Activated T-cell treated with anti-CD3 and anti-CD28 coated beads, Interleukin-2, amount 50 U/mL, for 4 hours (primary cell): ENCODE measurements at places on chromosomes 1 and 21. TPM values are rescaled to one million over a fixed set of nuclear protein-coding genes. Genes with fewer than 3 reads are reported as not detected.

ALX3 gene
- not detected for total RNA-seq

SLC45A1 gene
- 0.38 TPM for total RNA-seq

FMN2 gene
- total RNA-seq, result not detected

C1QC gene
- total RNA-seq, result 0.38 TPM

PGBD5 gene
- total RNA-seq, result 0.10 TPM

SPRR1A gene
- total RNA-seq, result not detected

TMEM200B gene
- 0.61 TPM for total RNA-seq

ETNK2 gene
- 0.79 TPM for total RNA-seq

NUP210L gene
- 0.08 TPM for total RNA-seq

GRHL3 gene
- not detected for total RNA-seq

DNA sequence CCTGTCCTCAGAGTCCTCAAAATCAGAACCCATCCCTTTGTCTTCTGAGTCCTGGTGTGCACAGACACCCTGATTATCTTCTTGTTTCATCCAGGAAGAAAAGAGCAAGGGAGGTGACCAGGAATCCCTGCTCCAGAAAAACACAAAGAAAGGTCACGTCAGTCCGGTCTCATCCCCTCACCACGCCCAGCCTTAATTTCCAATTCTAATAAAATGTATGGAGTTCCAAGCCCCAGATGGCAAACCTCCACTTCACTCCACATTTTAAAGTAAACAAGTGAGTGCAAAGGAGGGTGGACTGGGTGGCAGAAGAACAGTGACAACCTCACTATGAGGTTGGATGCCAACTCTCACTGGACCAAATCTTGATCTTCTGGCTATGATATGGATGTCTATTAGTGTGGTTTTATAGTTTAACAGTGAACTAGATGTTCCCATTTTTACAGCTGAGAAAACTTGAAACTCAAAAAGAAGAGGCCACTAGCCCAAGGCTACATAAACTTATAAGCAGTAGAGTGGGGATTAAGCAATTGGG lies 22.0 kb downstream of the ZNF697 start:
- DNase-seq, result no peak

- DNase-seq, result no peak
Measured at GRCh38 chr1:62439652-62440371, 3.0 kb downstream of the USP1 start.

DNA sequence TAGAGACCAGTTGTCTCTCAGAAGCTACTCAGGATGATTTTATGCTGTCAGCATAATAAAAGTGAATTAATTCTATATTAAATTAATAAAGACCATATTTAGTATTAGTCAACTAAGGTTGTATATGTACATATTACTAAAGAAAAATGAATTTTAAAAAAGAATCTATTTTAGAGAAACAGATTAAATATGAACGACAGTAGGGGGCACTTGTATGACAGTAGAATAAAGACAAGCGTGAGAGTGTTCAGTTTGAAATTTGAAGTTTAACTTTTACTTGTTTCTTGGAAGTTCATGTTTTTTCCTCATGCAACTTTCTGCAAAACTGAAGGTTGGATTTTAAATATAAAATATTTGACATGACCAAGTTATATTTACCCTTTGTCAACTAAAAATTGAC lies 67.9 kb upstream of the MACF1 start:
- no peak for DNase-seq

DNA sequence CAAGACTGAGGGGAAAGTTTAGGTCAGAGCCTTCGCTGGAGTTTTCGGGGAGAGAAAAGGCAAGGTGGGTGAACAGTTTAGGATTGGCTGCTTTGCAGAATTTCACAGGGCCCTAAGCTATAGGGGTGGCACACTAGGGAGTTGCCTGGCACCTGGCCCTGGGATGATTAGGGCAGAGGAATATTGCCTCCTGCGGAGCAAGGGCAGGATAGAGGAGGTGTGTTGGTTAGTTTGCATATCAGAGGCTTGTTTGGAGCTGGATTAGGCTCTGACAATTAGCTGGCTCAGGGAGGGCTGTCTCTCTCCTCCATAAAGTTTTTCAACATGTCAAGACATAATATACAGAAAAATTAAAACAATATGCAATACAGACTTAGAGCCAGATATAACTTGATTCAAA lies 436.4 kb downstream of the DISC1 start:
- DNase-seq, result no peak

DNA sequence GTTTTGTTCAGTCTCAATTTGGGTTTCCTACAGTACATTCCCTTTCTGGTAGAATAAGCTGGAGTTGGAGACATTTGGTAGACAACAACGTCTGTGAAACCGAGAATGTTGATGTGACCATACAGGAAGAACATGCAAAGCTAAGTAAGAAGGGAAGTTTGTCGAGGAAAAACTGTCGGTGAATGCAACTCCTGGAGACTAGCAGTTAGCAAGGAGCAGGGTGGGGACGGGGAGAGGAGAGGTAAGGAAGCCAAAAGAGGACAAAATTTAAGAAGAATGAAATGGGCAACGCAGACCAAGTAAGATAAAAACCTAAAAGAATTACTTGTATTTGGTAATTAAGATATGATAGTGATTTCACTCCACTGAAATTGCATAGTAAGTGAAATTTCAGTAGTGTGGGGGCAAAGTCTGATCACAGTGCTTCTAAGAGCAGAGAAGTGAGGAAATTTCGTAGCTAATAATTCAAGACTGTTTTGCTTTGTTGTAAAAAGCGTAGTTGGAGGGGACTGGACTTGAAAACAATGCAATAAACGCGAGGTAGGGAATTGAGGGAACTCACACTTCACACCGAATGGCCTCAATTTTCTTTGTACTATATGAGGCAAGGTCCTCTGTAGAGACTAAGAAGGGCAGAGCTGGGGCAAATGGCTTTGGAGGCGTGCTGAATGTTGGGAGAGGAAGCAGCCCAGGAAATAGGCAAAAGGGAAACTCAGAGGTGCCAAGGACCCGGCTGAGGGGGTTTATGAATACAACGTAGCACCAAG lies 787 bp upstream of the GIPC2 start:
- no peak for DNase-seq

DNA sequence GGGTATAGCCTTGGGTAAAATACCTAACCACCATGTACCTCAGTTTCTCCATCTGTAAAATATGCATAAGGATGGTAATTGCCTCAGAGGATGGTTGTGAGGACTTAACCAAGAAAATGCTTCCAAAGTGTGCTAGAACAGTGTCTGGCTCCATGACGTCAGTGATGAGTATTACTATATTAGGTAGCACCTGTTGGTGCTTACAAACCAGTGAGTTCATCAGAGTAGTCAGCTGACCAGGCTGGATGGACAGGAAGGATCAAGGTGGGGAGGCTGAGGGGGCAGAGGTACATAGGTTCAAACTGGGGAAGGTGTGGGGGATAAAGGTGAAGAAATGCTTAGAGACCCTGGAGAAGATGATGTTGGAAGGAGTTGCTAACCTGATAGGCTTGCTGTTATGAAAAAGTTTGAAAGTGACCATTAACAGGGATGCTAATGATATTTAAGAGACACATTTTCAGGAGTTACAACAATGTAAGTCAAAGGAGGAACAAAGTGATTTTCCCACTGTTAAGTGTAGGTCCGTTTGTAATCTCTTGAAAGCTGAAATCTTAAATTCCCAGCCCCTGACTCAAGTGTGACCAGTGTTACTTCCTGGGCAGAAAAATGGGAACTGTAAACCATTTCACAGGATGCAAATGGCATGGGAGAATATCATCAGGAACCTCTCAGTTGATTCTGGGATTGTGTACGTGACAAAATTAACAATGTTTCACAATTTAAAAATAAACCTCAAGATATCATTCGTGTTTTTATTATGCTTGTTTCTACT lies 4.4 kb downstream of the NTPCR start:
- no peak for DNase-seq

GRCh38 chr1:94936861-94937620 lies 10.1 kb upstream of the CNN3 start:
- DNase-seq, result no peak

DNA sequence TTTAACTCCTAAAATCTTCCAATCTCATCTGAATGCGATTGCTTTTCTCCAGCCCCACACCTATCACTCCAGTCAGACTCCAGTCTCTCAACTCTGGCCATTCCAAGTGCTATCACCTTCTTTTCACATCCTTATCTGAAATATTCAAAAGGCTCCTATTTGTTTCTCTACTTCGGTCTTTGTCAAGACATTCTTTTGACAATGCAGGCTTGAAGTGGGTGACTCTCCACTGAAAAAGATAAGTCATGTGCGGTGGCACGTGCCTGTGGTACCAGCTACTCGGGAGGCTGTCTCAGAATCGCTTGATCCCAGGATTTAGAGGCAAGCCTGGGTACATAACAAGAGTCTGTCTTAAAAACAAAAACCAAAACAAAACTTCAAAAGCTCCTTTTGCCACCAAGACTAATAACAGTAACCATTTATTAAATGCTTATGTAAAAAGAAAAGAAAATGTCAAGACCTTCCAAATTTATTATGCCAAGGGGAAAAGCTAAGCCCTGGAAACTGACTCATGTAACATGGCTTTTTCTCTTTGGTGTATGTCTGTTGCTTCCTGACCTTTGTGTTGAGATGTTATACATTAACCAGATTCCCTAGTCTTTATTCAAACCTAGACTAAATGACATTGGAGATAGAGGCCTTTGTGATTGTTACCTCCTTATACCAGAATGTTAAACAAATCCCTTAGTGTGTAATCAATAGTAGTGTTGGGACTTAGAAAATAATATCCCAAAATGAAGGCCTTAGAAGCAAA lies 3.6 kb downstream of the ALG14 start:
- DNase-seq, result no peak

DNA sequence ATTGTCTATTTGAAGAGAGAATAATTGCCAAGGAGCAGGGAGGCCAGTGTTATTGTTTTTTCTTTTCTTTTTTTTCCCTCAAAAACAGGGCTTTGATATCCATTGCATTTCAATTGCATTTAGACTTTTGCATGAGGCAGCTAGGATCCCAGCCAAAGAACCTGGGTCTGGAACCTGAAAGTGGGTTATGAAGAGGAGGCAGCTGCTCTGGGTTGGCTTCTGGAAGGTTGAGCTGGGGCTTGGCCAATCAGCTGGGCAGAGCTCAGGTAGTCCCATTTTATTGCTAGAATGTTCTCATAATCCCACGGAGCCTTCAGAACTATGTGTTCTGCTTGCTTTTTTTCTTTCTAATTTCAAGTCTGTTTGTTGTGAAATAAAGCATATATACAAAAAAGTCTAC lies 218.9 kb downstream of the CAMTA1 start:
- DNase-seq, result no peak

DNA sequence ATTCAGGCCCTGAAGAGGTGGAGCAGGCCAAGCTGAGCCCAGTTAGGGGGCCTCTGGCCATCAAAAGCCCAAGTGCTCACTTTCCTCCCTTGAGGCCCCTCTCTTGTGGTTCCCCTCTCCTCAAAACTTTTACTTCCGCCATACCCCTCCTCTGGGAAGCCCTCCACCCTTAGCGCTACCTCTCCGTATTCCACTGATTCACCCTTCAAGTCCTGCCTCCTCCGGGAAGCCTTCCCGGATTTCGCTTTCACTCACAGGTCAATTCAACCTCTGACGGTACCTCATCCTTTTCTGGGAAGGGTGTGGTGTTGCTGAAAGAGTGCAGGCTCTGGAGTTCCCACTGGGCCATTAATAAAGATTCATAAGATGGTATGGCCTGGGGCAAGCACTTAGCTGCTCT lies 19.1 kb downstream of the SPOCD1 start:
- DNase-seq, result no peak

GRCh38 chr1:219669556-219669955 lies 56.7 kb upstream of the ZC3H11B start:
- no peak for DNase-seq

GRCh38 chr1:222225316-222225691 lies 322.6 kb downstream of the HHIPL2 start:
- no peak for DNase-seq

DNA sequence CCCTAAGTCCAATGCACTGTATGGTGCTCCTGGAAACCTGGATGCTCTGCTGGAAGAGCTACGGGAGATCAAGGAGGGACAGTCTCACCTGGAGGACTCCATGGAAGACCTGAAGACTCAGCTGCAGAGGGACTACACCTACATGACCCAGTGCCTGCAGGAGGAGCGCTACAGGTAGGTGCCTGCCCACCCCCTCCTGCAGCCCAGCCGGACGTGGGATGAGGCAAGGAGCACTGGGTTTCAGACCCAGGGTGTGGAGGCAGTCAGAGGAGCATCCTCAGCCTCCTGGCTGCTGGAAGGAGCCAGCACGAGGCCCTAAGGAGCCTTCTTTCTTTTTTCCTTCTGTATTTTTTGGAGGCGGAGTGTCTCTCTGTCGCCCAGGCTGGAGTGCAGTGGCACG lies 42.0 kb downstream of the TMCC2 start:
- no peak for DNase-seq

DNA sequence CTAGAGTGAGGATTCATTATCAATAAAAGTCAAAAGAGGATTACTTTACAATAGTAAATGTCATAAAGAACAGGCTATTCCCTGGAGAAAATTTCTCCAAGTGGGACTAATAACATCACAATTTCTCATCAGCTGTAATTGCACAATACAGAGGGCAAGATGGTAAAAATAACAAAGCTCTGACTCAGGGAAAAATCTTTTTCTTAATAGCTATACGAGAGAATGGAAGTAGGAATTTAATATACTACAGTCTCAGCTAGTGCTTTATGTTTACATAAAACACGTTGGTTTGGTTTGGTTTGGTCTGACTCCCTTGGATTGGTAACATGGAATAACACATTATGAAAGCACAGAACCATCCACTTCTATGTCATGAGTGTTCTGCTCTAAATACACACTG lies 397.6 kb downstream of the LRRIQ3 start:
- no peak for DNase-seq

DNA sequence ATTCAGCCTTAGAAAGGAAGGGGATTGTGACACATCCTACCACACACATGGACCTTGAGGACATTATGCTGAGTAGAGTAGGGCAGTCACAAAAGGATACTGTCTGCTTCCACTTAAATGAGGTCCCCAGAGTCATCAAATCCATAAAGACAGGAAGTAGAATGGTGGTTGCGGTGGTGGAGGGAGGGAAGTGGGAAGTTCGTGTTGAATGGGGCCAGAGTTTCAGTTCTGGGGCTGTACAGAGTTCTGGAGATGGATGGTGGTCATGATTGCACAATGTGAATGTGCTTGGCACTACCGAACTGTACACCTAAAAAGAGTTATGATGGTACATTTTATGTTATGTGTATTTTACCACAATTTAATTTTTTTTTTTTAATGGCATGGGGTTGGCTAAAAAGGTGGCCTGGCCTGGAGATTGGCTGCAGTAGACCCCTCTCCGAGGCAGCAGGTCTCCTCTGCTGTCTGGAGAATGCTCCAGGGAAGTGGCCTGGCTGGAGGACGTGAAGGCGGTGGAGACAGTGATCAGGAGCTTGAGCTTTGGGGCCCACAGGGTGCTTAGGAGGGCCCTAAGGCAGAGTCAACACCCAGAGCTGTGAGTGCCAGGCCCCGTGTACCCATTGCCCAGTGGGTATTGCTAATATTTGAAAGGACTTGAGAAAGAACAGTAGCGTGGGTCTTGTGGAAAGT lies 30.4 kb downstream of the IFNGR2 start:
- no peak for DNase-seq
